T-helper 1 cell (primary cell): ENCODE measurements at places on chromosomes 11 and 22.

GRCh38 chr11:58640386-58641023 is 18.0 kb downstream of the CNTF start:
- DNase-seq = no peak

- DNase-seq = no peak
These were observed 5.3 kb downstream of the CFL1 start for GRCh38 chr11:65852508-65853245.

DNA sequence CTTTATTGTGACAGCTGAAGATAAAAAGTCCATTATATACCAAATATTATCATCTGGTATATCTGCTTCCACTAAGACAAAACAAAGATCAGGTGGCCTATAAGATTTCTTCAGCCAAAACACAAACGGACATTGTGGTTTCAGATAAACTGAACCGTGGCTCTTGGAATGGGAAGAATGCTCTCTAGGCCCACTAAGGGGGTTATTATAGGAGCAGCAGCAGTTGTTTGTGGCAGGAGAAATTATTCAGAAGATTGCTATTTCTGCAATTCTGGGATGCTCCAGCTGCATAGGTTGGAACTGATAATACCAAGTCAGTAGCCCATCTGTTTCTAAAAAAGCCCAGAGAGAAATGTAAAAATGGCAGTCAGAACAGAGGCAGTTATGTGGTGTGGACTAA is 145.3 kb downstream of the NCAM1 start:
- DNase-seq = no peak

- no peak for DNase-seq
These were observed 20.1 kb downstream of the SOX6 start for GRCh38 chr11:16336204-16336603.

DNA sequence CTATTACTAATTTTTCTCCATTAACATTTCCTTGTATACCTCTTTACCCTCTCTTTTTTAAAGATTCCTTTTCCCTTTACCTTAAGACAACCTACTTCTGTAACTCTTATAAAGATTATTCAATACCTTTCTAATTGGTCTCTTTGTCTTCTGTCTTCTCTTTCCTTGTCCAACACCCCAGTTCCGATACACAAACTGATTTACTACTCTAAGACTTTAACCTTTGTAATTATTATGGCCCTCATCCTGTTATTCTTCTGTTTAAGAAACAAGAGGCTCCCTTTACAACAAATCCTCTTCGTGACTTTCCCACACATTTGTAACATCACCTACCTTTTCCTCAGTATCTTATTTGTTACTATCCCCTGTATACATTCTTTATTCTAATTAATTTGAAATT is 81.8 kb downstream of the TTC17 start:
- no peak for DNase-seq

DNA sequence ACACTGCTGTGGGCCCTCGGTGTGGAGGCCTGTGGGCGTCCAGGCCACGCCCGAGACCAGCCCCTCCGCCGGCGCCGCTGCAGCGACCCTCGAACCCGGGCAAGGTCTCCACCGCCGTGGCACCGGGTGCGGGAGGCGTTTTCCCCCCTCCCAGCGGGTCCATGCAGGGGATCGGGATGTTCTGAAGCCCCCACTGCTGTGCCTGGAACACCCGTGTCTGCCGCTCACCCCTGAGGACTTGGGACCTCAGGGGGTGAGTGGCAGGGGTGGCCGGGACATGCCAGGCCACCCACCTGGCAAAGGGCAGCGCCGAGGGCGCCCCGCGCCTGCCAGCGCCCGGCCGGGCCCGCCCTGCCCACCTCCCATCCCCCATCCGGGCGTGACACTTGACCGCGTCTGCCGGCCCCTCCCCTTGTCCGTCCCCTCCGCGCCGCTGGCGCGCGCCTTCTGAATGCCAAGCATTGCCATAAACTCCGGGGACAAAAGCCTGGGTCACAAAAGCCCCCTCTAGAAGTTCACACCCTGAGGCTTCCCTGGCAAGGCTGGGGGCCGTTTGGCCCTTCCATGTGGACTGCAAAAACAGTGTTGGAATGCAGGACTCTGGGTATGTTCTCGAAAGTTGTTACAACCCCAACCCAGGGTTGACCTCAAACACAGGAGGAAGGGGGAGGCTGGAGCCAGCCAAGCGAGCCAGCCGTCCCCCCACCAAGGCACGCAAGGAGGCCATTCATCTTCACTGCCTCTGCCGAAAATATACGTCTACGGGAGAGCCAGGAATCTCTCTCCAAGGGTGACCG is 819 bp upstream of the KCNQ1OT1 start:
- DNase-seq = peak; percentile 23

GRCh38 chr11:35116762-35117640 is 22.0 kb upstream of the CD44 start:
- no peak for DNase-seq

GRCh38 chr22:43144949-43145348 is 1.8 kb upstream of the MCAT start:
- no peak for DNase-seq
